Activated T-helper 1 cell treated with anti-CD3 and anti-CD28 coated beads, Interleukin-12 subunit alpha, Interleukin-12 subunit beta, Interleukin-2, Interleukin-4 antibody, amounts not matched to agents 30 ng/mL and 10 ng/mL and 1 ng/mL, durations not matched to agents 14 hours and 24 hours and 36 hours (primary cell): ENCODE measurements at places on chromosomes 16 and 17. TPM values are rescaled to one million over a fixed set of nuclear protein-coding genes. Genes with fewer than 3 reads are reported as not detected.

- no peak for DNase-seq
- H3K4me1 ChIP-seq = no peaks in the 10 kb centered on the region
- H3K27ac ChIP-seq = no peak overlapping the region
- H3K36me3 ChIP-seq = peaks cover 22% of the 10 kb centered on the region
These were observed 11.2 kb upstream of the COG7 start for GRCh38 chr16:23464196-23464595.

GRCh38 chr16:65176603-65177002 lies 54.7 kb upstream of the CDH11 start:
- H3K4me1 ChIP-seq = no peaks in the 10 kb centered on the region
- H3K27me3 ChIP-seq = no peaks in the 10 kb centered on the region

DNA sequence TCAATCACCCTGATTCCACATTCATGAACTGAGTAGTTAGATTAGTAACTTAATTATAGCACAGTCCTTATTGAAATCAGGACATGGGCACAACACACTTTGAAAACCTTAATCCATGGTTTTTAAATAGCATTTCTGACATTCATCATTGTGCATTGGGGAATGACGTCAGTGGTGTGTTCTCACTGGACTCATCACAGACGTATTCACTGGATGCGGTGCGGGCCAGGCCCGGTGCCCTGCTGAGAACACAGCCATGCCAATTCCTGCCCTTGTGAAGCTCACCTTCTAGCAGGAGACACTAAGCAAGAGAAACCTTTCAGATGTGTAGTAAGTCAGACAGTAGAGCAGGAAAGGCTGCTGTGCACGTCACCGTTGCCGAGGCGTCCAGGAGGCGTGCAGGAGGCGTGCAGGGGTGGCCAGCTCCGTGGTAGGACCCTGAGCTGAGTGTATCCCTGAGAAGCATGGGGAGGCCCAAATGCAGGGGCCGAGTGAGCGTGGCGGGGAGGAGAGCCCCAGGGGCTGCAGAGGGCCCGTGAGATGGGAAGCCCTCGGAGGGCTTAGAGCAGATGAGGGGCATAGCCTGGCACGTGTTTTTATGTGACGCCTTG lies 12.9 kb downstream of the BANP start:
- no peak overlapping the region for H3K4me3 ChIP-seq
- H3K36me3 ChIP-seq = peaks cover 13% of the 10 kb centered on the region

The MYOCD gene
- total RNA-seq = not detected in 2 replicates

GRCh38 chr17:35084987-35085386 lies 21.5 kb upstream of the RFFL start:
- H3K36me3 ChIP-seq = peaks cover 11% of the 10 kb centered on the region
- peak overlapping the region; percentile 46 for H3K27ac ChIP-seq
- no peak for DNase-seq
- peaks cover 81% of the 10 kb centered on the region for H3K4me1 ChIP-seq

The ZFP90 gene
- 19.3 and 21.9 TPM in 2 replicates for total RNA-seq

The WWP2 gene
- 53.8 and 58.3 TPM in 2 replicates for total RNA-seq

The AATK gene
- 0.61 and 0.62 TPM in 2 replicates for total RNA-seq

- peak overlapping the region; percentile 75 for H3K27ac ChIP-seq
- H3K4me1 ChIP-seq = peaks cover 52% of the 10 kb centered on the region
- peak; percentile 42 for DNase-seq
- H3K36me3 ChIP-seq = peaks cover 32% of the 10 kb centered on the region
- peaks cover 13% of the 10 kb centered on the region for H3K27me3 ChIP-seq
These were observed 542 bp downstream of the KLHL36 start for GRCh38 chr16:84648595-84649510.

DNA sequence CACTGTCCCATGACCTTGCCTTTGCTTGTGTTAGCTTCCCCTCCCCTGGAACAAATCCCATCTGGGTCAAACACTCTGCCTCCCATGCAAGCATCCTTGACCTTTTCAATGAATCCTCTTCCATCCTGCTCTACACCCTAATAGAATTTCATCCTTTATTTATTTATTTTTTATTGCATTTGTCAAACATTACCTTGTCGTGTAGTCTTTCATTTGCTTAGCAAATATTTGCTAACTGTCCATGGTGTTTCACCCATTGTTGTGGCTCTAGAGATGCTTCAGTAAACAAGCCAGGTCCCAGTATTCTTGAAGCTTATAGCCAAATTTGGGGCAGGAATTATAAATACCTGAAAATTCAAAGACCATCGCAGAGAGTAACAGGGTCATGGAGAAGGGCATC lies 51.0 kb upstream of the MRTFB start:
- H3K36me3 ChIP-seq = no peaks in the 10 kb centered on the region
- peaks cover 2% of the 10 kb centered on the region for H3K27me3 ChIP-seq
- no peak overlapping the region for H3K4me3 ChIP-seq
- H3K4me1 ChIP-seq = no peaks in the 10 kb centered on the region
- no peak for DNase-seq

The CD68 gene
- total RNA-seq = 2.4 and 3.3 TPM in 2 replicates

DNA sequence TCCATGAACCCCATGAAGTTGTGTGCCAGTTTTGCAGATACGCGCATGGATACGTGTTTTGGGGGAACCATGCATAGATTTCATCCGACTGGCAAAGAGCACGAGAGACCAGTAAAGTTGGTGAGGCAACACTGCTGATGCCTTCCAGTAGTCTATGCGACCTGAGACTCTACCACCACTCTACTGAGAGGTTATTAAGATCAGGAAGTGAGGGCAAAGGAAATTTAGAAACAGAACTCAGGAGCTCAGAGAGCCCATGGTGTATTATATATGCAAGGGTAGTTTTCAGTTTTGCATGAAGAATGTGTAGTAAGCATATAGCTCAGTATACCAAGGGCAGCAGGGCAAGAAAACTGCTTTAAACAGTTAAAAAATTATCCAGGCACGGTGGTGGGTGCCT lies 4.2 kb downstream of the SLX4 start:
- no peaks in the 10 kb centered on the region for H3K27me3 ChIP-seq
- H3K36me3 ChIP-seq = peaks cover 15% of the 10 kb centered on the region
- H3K27ac ChIP-seq = no peak overlapping the region

The CTRB2 gene
- total RNA-seq = not detected in 2 replicates

GRCh38 chr16:85909932-85910853 lies 11.2 kb downstream of the IRF8 start:
- H3K4me1 ChIP-seq = peaks cover 25% of the 10 kb centered on the region
- H3K4me3 ChIP-seq = no peak overlapping the region
- H3K27me3 ChIP-seq = no peaks in the 10 kb centered on the region
- DNase-seq = no peak
- H3K36me3 ChIP-seq = peaks cover 71% of the 10 kb centered on the region
- H3K27ac ChIP-seq = no peak overlapping the region

The MYH8 gene
- total RNA-seq = not detected in 2 replicates

The PPM1D gene
- total RNA-seq = 18.6 and 19.7 TPM in 2 replicates

GRCh38 chr17:18318771-18319450 lies 3.8 kb downstream of the SMCR8 start:
- H3K4me1 ChIP-seq = peaks cover 61% of the 10 kb centered on the region
- no peak overlapping the region for H3K27ac ChIP-seq
- peak overlapping the region; percentile 22 for H3K4me3 ChIP-seq

The ZPBP2 gene
- 0.37 TPM in 1 of 2 replicates, not detected in the other for total RNA-seq

GRCh38 chr16:105521-105920 lies 27.5 kb downstream of the MPG start:
- no peak overlapping the region for H3K4me3 ChIP-seq
- no peak for DNase-seq
- peaks cover 11% of the 10 kb centered on the region for H3K36me3 ChIP-seq
- H3K4me1 ChIP-seq = peaks cover 5% of the 10 kb centered on the region
- no peak overlapping the region for H3K27ac ChIP-seq

The IKZF3 gene
- 22.8 and 25.1 TPM in 2 replicates for total RNA-seq

The PRAC1 gene
- not detected in 2 replicates for total RNA-seq

DNA sequence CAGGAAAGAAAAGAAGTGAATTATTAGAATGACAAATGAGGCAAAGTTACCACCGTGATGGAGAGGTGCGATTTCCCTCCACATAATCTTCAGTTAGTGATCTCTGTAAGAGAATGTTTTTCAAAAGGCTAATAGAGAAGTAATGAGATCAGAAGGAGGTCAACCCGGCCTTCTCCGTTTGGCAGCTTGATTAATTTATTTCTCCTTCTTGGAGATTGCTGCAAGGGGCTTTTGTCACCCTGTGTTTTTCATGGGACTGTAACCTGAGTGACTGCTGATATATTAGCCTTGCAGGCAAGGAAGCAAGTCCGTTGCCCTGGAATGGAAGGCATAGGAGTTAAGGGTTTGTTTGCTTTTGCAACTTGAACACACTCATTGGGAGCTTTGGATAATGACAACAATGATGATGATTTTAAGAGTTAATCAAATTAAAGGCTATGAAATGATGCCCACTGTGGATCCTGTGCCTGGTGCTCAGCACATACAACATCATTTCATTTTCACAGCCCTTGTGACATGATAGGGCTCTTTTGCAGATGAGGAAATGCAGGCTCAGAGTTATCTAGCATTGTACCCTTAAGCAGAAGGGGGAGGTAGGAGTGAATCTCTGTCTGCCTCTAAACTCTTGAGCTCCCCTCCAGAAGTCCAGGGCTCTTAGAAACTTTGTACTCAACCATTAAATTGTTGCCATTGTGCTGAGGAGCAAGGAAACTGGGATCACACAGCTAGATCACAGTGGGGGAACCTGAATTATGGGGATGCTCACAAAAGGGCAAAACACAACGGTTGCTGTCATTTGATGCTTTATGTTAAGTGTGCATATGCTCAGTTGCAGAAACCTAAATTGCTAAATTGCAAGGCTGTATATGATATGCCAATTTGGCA lies 226.3 kb downstream of the WWOX start:
- H3K27ac ChIP-seq = no peak overlapping the region
- H3K27me3 ChIP-seq = no peaks in the 10 kb centered on the region
- H3K36me3 ChIP-seq = no peaks in the 10 kb centered on the region
- no peaks in the 10 kb centered on the region for H3K4me1 ChIP-seq

DNA sequence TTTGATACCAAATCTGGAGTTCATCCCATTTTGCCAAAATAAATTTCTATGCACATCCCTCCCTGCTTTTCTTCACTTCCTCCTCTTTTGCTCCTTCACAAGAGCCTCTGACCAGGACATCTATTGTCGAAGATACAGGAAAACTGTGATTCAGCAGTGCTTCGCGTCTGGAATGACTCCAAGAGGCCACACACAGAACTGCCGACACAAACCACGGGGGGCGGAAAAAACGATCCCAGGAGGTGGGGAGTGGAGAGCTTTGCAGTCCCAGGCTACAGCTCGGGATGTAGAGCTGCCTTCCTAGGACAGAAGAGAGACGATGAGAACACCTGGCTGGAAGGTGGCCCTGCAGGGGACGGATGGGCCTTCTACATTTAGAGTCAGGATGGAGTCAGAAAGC lies 102.8 kb downstream of the XYLT1 start:
- no peak for DNase-seq
- H3K27ac ChIP-seq = peak overlapping the region; percentile 81
- H3K4me1 ChIP-seq = peaks cover 93% of the 10 kb centered on the region
- no peaks in the 10 kb centered on the region for H3K27me3 ChIP-seq
- peaks cover 15% of the 10 kb centered on the region for H3K36me3 ChIP-seq

GRCh38 chr16:11356573-11357331 lies 11.5 kb downstream of the RMI2 start:
- H3K27ac ChIP-seq = no peak overlapping the region
- H3K4me3 ChIP-seq = no peak overlapping the region

The C17orf107 gene
- 1.3 and 1.8 TPM in 2 replicates for total RNA-seq

- no peak overlapping the region for H3K27ac ChIP-seq
- no peaks in the 10 kb centered on the region for H3K36me3 ChIP-seq
- no peak overlapping the region for H3K4me3 ChIP-seq
These were observed 1030.3 kb downstream of the CDH8 start for GRCh38 chr16:61005952-61006351.

The TBC1D3H gene
- total RNA-seq = not detected in 2 replicates

GRCh38 chr16:13453325-13453724 lies 466.6 kb upstream of the ERCC4 start:
- no peak overlapping the region for H3K4me3 ChIP-seq
- no peak for DNase-seq
- no peaks in the 10 kb centered on the region for H3K27me3 ChIP-seq
- H3K27ac ChIP-seq = no peak overlapping the region
- no peaks in the 10 kb centered on the region for H3K4me1 ChIP-seq

DNA sequence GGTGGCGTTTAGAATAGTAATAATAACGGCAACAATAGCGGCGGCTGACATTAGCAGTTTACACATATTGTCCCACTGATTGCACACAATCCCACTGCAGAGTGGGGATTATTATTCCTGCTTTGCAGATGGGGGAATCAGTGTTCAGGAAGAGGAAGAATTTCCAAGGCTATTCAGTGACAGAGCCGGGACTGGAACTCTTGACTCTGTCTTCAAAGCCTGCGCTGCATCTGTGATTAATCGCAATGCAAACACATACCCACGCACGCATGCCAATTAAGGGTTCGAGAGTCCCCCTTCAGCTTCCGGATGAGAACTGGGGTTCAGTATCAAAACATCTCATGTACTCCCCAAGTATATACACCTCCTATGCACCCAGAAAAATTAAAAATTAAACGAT lies 29.2 kb downstream of the TMEM186 start:
- no peaks in the 10 kb centered on the region for H3K27me3 ChIP-seq
- no peaks in the 10 kb centered on the region for H3K4me1 ChIP-seq
- no peak overlapping the region for H3K4me3 ChIP-seq
- no peak overlapping the region for H3K27ac ChIP-seq
- H3K36me3 ChIP-seq = no peaks in the 10 kb centered on the region

DNA sequence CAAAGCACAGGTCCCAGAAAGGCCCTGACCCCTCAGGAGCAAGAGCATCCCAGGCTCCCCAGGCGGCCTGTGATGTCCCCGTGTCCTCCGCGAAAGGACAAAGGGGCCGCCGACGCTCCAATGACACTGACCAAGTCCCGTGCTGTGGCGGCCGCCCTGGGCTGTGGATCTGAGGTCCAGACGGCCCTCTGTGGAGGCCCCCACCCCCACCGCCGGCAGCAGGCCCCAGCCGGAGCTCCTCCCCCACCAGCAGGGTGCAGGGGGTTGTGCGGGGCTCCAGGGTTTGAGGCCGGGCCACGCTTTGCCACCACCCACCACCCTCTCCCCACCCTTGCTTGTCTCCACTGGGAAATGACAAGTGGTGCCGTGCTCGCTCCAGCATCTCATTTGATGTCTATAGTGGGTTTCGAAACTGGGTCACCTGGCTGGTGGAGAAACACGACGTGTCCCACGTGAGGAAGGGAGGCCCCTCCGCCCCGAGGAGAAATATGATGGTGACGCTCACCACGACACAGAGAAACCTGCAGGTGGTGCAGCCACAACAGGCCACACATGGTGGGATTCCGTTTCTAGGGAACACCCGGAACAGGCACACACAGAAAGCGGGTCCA lies 31.2 kb upstream of the ZNF469 start:
- peaks cover 1% of the 10 kb centered on the region for H3K27me3 ChIP-seq
- no peaks in the 10 kb centered on the region for H3K36me3 ChIP-seq
- H3K4me1 ChIP-seq = no peaks in the 10 kb centered on the region
- no peak overlapping the region for H3K27ac ChIP-seq

The HOXB6 gene
- 0.71 and 0.99 TPM in 2 replicates for total RNA-seq

DNA sequence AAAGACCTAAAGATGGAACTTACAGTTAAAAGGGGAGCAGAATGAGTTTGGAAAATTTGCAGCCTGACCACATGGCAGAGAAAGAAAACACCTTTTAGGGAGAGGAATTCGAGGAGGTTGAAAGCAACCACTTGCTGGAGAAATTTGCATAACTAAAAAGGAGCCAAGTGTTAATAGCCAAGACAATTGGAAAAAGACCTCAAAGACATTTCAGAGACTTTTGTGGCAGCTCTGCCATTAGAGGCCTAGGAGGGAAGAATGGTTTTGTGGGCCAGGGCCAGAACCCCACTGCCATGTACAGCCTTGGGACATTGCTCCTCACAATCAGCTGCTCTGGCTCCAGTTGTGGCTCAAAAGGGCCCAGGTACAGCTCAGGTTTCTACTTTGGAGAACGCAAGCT lies 338.5 kb downstream of the UTP18 start:
- DNase-seq = no peak
- H3K27me3 ChIP-seq = peaks cover 8% of the 10 kb centered on the region
- H3K4me1 ChIP-seq = no peaks in the 10 kb centered on the region
- H3K4me3 ChIP-seq = no peak overlapping the region

The PRR15L gene
- total RNA-seq = not detected in 2 replicates
